ENCODE measurements at places on chromosomes 5 and 9. TPM values are rescaled to one million over a fixed set of nuclear protein-coding genes. Genes with fewer than 3 reads are reported as not detected.

The PAEP gene
- total RNA-seq = not detected

The ADAM19 gene
- total RNA-seq = 24.0 TPM

The GPR107 gene
- total RNA-seq = 23.9 TPM

The RLN1 gene
- total RNA-seq = not detected

The PLAC8L1 gene
- total RNA-seq = not detected

The HTR1A gene
- total RNA-seq = not detected

The PCDHB9 gene
- 1.7 TPM for total RNA-seq

The IFNA10 gene
- not detected for total RNA-seq

The OBP2B gene
- not detected for total RNA-seq

The FBLL1 gene
- not detected for total RNA-seq

The ZER1 gene
- 46.1 TPM for total RNA-seq

The BSPRY gene
- total RNA-seq = 0.21 TPM

The FRMD3 gene
- total RNA-seq = 53.0 TPM

GRCh38 chr9:4555236-4555635 is 65.0 kb downstream of the SLC1A1 start:
- DNase-seq = no peak

- no peak for DNase-seq
These were observed 873.1 kb upstream of the CTNND2 start for GRCh38 chr5:12777342-12777741.

GRCh38 chr9:21576331-21577189 is 94.4 kb upstream of the IFNE start:
- DNase-seq = no peak

- no peak for DNase-seq
These were observed 85.1 kb downstream of the MED27 start for GRCh38 chr9:131994364-131995125.

DNA sequence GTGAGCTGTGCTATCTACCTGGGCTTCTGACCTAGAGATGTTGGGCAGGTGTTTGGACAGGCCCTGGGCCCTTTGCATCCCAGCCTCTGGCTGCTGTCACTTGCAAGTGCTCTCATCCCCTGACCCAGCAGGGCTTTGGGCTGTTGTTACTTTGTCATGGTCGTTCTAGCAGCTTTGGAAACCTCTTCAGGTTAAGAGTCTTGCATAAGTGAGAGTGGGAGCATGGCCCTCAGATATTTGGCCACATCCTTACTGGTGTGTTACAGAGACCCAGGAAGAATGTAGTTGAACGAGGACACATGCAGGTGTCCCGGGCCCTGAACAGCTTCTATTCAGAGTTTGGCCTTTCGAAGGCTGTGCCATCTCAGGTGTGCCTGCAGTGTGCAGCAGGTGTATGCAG is 4.5 kb downstream of the TENT4A start:
- DNase-seq = no peak

DNA sequence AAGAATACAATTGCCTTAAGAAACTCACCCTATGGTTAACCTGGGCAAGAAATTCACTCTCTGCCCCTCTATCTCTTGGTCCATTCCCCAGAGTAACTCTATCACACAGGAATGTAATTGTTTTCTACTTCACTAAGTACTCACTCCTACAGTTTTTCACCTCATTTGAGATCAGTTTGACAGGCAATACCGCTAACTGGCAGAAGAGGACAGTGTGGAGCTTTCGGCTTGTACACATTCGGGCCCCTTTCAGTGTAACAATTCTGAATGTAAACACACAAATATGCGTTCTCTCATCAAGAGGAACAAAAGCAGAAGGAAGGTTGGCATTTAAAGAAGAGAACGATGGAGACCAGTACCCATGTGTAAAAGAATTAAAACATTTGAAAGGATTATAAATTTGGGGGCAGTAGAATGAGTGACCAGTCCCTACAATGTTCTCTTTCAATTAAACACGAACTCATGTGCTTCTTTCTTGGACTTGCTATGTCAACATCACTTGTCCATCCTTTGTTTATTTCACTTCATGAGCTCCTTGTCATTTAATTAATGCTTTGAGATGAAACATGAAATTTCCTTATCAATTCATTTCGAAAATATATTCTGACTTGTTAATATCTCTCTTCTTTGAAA is 188.5 kb upstream of the GRAMD2B start:
- no peak for DNase-seq

DNA sequence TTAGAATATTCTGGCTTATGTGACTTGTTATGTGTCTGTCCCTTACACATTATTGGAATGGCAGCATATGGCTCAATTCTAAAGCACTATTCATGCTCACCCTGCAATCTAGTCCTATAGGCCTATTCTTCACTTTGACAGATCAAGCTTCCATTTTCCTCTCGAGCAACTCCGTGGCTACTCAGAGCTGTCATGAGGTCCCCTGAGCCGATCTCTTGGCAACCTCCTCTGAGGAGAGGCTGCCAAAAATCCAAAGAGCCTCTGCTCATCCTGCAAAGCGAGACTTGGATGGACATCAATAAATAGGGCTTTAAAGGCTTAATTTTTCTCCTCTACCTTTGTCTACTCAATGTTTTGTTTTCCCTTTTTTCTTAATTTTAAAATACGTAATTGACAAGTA is 163.8 kb downstream of the GABRB2 start:
- no peak for DNase-seq

DNA sequence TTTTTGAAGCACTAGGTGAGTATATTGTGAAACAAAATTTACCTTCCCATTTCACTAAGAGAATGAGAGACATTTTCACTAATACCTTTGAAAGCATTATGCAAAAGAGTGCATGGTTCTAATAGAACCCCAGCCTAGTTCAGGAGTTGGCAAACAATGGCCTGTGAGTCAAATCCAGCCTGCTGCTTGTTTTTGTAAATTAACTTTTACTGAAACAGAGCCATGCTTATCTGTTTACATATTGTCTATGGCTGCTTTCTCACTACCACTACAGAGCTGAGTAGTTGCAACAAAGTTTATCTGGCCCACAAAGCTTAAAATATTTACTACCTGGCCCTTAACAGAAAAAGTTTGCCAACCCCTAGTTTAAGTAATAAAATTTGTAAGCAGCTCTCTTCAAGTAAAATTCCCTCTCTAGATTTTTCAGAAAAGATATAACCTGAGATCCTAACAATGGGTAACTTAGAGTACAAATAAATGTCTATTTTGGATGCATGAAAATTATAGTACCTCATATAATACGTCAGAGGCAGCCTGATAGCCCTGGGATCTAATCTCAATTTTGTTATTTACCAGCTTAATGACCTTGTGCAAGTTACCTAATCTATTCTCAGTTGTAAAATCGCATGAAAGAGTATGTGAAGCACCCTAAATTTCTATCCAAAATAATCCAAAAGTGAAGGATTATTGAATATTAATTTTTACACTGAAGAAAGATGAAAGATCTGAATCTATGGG is 50.7 kb upstream of the ARL15 start:
- no peak for DNase-seq

DNA sequence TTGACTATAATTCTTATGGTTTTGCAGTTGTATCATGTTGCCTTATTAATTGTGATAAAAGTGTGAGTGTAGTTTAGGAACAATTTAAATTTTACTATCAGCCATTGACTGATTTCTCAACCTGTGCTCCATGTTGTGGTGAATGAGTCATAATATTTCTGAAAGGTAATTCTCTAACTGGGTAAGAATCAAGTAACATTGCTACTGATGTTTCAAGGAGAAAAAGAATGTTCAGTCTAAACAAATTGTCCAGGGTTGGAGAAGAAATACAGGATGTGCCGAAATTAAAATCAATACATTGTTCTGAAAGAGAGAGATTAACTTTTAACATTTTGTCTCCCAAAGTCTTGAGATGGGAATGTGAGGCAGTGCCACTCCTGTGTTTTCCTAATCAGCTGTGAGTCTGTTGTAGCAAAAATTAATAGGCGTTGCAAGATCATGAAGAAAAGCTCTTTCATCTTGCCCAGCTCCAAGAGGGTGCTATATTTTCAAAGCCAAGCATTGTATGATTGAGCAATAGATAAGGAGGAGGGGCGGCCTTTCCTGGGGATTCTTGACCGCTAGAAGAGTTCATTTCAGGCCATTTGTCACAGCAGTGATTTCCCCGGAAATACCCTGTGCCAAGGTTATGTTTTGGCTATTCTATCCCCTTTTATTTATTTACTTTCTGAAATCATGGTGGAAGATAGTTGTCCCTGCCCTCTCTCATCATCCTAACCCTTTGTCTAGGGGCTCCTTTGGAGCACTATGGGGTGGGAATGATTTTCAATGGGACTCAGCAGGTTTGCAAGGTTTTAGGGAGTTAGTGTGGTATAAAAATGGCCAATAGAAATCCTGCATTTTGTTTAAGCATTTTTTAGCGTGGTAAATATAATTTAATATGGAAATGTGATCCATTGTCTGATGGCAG is 151.6 kb downstream of the FOCAD start:
- no peak for DNase-seq

DNA sequence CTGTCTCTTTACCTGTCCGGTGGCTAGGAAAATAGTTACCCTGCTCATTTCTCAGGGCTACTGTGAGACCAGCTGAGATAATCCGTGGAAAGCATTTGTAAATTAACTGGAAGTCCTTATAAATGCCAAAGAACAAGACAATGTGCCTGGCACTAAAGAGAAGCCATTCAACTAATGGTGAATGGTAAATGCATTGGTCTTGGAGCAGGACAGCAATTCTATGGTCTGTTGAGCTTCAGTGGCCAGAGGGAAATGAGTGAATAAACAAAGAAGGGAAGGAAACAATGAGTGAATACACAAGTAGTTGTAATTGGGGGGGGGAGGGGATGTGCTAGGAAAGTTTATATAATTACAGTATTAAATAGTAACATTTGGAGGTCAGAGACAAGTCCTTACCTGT is 353.6 kb downstream of the SEMA5A start:
- no peak for DNase-seq

GRCh38 chr5:43839218-43839617 is 236.2 kb downstream of the NNT start:
- DNase-seq = no peak

- no peak for DNase-seq
These were observed 62.0 kb downstream of the MACROH2A1 start for GRCh38 chr5:135337064-135337463.

DNA sequence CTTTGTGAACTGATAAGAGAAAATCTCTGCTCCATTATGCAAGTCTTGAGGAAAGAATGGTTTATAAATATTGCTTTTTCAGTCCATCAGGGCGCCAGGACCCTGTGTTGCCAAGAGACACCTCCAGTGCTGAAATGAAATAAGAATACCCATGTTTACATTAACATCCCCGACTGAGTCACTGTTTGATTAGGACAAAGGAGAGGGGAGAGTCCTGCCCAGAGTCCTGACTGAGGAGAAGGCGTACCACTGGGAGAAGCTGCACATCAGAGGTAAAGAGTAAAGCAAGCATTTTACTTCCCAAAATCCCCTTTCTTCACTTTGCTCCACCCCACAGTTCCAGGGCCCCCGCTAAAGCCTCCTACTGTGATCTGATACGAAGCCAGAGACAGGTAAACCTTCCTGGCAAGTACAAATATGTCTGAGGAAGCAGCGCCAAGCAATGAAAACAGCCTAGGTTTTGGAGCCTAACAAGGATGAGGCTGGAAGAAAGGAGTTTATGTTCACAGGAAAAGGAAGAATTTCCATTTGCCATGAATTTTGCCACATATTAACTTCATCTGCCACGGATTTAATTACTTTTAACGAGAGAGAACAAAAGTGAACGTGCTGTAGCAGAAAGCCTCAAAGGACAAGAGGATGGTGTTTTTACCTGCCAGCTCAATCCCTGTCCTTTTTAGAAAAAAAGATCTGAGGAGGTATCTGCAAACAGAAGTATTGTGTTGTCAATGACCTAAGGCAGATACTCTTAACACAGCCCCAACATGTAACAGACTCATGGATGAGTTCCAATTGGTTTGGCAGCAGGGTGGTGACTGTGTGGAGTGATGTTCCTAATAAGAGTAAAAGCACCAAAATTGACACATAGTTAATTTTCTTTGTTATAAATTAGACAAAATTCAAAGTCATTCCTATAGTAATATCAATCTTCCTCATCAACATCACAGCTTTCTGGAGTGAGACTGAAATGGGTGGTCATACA is 209.4 kb upstream of the TLE4 start:
- no peak for DNase-seq

- no peak for DNase-seq
These were observed 86.5 kb upstream of the CCDC180 start for GRCh38 chr9:97220894-97221477.

GRCh38 chr5:132456296-132456986 is 34.1 kb downstream of the IRF1 start:
- DNase-seq = peak; percentile 68

GRCh38 chr9:123104807-123105206 is 71.3 kb downstream of the GPR21 start:
- no peak for DNase-seq

DNA sequence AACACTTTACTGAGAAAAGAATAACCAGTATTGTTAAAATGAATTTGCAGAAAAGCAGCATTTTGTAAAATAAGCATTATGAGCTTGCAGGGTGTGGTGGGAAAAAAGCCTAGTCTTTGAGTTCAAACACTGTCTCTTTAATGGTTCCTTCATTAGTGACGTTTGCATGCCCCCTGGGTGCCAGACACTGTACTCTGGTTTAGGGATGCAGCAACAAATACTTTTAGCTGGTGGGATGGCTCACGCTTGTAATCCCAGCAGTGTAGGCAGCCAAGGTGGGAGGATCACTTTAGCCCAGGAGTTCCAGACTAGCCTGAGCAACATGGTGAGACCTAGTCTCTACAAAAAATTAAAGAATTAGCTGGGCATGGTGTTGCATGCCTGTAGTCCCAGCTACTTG is 62.3 kb downstream of the MAST4 start:
- DNase-seq = no peak

DNA sequence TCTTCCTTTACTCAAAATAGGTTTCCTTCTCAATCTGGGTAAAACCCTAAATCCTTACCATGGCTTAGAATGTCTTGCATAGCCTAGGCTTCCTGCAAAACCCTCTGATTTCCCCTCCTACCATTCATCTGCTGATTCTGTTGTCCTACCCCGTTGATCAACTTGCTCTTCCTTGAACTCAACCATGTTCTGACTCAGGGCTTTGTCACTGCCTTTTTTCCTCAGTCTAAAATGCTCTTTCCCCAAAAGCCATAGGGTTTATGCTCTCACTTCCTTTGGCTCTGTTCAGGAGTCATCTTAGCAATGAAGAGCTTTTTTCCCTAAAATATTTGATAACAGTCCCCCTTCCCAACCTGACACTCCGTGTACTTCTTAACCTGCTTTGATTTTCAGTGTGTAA is 79.4 kb upstream of the IZUMO3 start:
- DNase-seq = no peak

- DNase-seq = no peak
These were observed 2.0 kb downstream of the LOX start for GRCh38 chr5:122076050-122076461.
